ENCODE measurements at places on chromosomes 7 and 10.

GRCh38 chr10:27815261-27815660 is 69.6 kb upstream of the MKX start:
- DNase-seq: no peak

DNA sequence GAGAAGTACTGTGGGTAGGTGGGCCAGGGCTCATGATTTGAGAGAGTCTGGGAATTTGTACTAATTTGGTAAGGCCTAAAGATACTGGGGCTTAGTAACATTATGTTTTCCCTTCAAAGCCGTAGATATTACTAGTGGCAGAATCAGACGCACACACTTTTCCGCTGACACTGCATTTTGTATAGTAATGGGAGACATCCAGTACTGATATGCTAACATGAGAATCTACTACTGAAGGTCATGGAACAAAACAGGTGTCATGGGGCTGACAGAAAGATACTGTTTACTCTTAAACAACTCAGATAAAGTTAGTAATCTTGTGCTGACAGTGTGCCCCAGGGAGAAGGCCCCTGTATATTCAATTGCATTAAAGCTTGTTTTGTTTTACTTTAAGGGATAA is 11.1 kb upstream of the GIMAP7 start:
- no peak for DNase-seq

DNA sequence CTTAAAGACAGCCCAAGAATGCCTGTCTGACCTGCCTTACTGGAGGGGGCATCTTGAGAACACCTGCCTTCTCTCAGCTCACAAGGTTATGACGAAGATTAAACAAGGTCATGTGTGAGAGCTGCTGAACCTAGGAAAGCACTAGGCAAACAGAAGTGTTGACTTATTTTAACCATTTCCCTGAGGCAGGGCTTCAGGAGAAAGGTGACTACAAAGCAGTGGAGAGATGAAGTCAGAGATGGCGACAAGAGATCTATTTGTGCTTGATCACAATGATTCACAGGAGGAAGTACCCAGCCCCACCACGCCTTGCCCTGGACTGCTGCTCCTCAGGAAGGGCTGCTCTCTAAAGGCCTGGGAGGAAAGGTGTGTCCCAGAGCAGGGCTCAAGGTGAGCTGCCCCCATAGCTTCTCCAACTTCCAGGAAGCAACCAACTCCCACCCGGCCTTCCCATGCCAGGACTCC is 27.8 kb downstream of the STN1 start:
- peak; percentile 23 for DNase-seq

GRCh38 chr10:33377658-33378025 is 43.2 kb upstream of the NRP1 start:
- no peak for DNase-seq

DNA sequence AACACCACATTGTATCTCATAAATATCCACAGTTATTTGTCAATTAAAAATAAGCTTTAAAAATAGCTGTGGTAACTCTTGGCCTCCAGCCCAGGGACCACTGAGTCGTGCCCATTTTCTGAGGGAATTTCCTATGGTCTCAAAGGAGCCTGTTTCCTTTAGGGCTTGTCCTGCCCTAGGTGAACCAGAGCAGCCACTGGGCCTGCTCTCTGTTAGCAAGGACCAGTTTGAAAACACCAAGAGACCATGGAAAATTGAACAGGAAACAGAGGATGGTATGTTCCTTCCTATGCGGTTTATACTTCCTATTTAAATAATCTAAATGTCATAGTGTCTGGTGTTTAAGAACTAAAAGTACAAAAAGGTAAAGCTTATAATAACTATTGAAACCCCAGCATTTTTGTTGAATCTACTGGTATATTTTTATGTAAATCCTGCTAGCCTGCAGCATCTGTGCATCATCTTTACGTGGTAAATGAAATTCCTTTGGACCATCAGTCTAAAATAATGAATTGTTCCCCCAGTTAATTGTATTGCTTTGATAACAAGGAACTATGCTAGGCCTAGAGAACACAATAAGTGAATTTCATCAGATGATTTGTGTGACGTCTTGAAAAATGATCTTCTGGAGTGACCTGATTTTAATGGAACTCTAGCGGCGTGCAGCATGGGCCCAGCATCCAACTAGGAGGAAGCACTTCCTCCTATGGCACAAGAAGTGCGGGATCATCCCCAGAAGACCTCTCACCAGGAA is 333.7 kb downstream of the GFRA1 start:
- DNase-seq: no peak

DNA sequence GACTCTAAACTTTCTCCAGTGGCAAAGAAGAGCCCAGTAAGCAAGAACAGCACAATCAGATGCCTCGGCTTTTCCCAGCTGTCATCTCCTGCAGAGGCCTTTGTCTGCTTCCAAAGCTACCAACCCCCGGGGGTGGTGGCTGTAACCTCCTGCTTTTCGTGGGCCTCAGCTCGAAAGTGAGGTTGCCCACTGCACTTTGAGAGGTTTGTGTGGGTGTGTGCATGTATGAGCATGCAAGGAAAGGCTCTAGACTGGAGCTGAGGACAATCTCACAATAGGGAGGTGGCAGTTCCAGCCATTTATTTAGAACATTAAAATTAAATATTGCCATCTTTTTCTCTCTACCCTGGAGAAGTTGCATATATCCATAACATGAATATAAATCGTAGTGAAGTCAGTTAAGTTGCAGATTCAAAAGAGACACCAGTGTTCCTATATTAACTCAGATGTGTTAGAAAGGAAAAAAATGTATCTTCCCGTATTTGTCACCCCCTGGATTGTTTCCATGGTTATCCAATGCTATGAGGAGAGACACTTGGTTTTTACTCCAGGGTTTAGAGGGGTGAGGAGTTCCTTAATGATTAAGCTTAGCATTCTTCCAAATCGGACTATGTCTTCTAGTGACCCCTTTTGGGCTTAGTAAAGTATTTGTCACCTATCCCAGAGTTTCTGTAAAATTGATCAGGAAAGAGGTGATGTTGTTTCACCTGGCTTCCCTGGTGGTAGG is 781.1 kb downstream of the INHBA start:
- DNase-seq: no peak

Data from stimulated activated CD4-positive, alpha-beta T cell treated with anti-CD3 and anti-CD28 coated beads, Interleukin-15, amount 100 ng/mL, for 48 hours (primary cell).